ENCODE measurements at places on chromosomes 16 and 17. TPM values are rescaled to one million over a fixed set of nuclear protein-coding genes. Genes with fewer than 3 reads are reported as not detected.

The MATCAP1 gene
- total RNA-seq, result 56.0 TPM

DNA sequence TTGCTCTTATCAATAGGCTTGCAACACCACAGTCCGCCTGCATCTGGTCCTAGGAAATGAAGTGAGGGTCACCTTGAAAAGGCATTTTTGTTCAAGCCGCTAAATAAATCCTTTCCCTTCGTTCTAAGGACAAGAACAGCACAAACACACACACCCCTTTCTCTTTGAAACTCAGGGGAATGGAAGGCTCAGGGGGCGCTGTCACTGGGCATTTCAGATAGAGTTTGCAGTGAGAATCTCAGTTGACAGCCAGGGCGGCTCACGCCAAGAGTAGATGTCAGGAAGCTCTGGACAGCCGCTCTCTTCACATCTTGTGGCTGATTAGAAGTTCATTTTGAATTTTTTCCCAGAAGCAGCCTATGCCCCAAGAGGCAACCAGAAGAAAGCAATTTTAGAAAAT is 39.8 kb downstream of the ABAT start:
- no peaks in the 10 kb centered on the region for H3K4me1 ChIP-seq
- peaks cover 2% of the 10 kb centered on the region for H3K36me3 ChIP-seq
- no peak for DNase-seq
- no peak overlapping the region for H3K27ac ChIP-seq
- H3K4me3 ChIP-seq, result no peak overlapping the region
- H3K27me3 ChIP-seq, result no peaks in the 10 kb centered on the region

DNA sequence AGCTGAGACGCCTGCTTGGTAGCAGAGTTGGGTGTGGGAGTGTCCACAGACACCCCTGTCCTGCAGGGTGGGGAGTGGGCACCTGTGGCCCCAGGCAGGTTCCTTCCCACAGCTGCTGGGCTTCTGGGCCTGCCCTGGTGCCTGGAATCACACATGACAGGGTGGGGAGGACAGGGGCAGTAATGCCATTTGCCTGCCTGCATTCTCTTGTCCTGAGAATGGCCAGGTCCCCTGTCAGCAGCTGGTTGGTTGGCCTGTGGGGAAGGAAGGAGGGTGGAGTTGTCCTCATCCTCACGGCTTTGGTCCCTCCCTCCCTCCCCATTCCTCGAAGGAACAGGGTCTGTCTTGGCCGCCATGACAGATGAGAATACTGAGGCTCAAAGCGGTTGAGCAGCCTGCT is 5.2 kb downstream of the PRSS53 start:
- no peak for DNase-seq
- no peaks in the 10 kb centered on the region for H3K27me3 ChIP-seq
- H3K4me1 ChIP-seq, result peaks cover 23% of the 10 kb centered on the region
- peaks cover 17% of the 10 kb centered on the region for H3K36me3 ChIP-seq
- H3K27ac ChIP-seq, result no peak overlapping the region

The CCL8 gene
- not detected for total RNA-seq

The ABHD15 gene
- 20.0 TPM for total RNA-seq

The COG4 gene
- total RNA-seq, result 72.5 TPM

The CDYL2 gene
- 60.8 TPM for total RNA-seq

The LITAFD gene
- not detected for total RNA-seq

The TEX19 gene
- total RNA-seq, result not detected

GRCh38 chr17:40937384-40937819 is at the start of gene KRT23:
Gene KRT23 (minus strand): TSS chr17:40937646. CDS start chr17:40936603, 1,043 bp downstream.
- no peaks in the 10 kb centered on the region for H3K4me1 ChIP-seq
- no peak within 1 kb of the TSS for H3K4me3 ChIP-seq
- H3K27me3 ChIP-seq, result peaks cover 25% of the 10 kb centered on the region
- no peak for DNase-seq
- H3K27ac ChIP-seq, result no peak within 1 kb of the TSS

DNA sequence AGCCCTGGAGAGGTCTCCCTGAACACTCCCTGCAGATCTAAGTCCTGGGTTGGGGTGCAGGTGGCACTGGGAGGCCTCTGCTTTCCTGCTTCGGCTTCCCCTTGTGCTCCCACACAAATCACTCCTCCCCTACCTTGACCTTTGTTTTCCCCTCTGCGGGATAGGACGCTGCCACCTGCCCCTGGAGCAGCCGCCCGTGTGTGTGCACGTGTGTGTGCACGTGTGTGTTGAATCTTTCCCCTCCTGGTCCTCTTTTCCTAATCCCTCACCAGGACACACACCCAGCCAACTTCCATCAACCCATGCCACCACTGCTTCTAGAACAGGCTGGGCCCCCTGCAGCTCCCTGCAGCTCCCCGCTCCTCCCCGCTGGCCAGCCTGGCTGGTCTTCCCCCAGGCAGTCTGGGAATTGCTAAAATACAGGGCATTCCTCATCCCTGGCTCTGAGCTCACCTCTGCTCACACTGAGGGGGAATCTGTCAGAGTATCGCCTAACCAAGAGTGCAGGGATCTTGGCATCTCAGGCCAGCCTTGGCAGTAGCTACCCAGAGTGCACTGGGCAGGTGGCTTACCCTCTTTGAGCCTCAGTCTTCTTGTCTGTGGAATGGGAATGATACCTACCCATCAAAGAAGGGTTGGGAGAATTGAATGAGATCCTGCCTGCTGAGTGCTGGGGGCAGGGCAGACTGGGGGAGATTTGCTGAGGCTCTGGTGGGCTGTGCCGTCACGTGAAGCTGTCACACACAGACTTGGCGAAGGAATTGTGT is 198.5 kb downstream of the NTN1 start:
- no peaks in the 10 kb centered on the region for H3K4me1 ChIP-seq
- no peak for DNase-seq
- no peaks in the 10 kb centered on the region for H3K36me3 ChIP-seq
- H3K4me3 ChIP-seq, result no peak overlapping the region
- no peaks in the 10 kb centered on the region for H3K27me3 ChIP-seq
- no peak overlapping the region for H3K27ac ChIP-seq
